Activated CD4-positive, alpha-beta T cell treated with anti-CD3 and anti-CD28 coated beads for 1 hour (primary cell): ENCODE measurements at places on chromosomes 4 and X.

DNA sequence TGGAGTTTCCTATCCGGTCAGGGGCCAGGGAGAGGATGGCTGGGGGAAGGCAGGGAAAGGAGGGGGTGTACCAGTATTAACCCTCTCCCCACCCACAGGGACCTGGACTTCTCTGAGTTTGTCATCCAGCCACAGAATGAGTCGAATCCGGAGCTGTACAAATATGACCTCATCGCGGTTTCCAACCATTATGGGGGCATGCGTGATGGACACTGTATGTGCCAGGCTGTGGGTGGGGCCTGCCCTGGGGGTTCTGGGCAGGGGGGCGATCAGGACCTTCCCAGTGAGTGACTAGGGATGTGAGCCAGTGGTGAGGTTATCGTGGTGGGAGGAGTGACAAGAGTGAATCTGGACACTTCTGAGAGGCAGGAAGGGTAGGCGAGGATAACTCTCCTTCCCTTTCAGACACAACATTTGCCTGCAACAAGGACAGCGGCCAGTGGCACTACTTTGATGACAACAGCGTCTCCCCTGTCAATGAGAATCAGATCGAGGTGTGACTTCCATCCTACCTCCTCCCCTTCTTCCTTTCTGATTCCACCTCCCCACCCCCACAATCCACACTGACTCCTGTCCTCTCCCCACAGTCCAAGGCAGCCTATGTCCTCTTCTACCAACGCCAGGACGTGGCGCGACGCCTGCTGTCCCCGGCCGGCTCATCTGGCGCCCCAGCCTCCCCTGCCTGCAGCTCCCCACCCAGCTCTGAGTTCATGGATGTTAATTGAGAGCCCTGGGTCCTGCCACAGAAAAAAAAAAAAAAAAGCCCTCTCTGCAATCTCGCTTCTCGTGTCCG lies 14.6 kb downstream of the USP11 start:
- DNase-seq, result no peak

DNA sequence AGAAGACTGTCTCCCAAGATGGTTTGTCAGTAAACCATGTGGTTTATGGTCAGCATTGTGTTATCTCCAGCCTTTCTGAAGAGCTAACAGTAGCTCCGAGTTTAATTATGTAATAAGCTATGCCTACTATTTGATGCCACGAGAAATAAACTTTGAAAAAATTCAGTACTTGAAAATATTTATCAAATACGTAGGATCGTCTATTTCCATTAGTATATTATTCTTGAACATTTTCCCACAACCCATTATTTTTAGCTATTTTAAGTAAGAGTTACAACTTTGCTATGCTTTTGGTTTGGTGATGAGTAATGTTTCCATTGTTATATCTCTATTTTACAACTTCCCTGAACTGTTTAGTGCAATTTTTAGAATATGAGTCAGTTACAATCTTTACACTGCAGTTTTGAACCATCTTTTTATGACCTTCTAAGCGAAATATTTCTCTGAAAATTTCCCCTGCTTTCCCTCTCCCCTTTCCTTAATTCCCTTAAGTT lies 44.5 kb upstream of the TRIM2 start:
- DNase-seq, result no peak

DNA sequence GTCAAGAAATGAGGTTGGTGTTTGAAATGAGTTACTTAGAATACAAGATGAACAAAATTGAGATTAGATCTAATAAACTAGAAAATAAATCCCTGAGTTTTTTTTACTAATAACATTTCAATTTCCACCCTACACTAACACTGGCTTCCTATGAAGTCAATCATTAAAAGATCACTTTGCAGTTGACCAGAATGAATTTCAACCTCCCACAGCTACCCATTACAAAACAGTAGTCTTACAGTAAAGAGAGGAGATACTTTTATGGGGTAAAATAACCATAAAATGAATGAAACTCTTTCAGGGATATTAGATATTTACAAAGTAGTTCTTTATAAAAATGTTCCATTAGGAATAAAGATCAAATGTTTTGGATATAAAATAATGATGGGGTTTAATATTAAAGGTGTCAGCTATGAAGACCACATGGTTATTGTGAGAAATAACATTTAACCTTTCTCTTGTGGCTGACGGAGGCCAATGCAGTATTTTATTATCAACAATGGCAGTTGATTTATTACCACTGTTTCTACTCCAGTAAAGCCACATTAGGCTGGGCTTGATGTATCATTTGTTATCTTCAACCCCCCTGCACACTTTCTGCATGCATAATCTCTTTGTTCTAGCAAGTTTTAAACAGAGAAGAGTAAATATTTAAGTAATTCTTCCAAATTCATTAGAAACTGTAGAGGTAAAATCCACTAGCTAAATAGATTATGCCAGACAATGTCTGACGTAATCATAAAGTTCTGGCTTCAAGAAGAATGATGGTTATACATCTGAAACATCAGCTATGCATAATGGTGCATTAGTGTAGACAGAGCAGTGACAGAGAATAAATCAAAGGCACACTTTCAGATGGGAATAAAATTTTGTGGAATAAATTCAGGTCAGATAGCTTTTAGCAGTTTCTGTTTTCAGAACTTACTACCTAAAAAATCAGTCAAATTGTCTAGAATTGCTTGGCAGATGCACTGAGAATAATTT lies 516.6 kb downstream of the PCDH18 start:
- no peak for DNase-seq

GRCh38 chrX:100948557-100948956 lies 19.8 kb upstream of the XKRX start:
- DNase-seq, result no peak

- DNase-seq, result no peak
These were observed 47.5 kb upstream of the GALNT7 start for GRCh38 chr4:173121076-173121561.

DNA sequence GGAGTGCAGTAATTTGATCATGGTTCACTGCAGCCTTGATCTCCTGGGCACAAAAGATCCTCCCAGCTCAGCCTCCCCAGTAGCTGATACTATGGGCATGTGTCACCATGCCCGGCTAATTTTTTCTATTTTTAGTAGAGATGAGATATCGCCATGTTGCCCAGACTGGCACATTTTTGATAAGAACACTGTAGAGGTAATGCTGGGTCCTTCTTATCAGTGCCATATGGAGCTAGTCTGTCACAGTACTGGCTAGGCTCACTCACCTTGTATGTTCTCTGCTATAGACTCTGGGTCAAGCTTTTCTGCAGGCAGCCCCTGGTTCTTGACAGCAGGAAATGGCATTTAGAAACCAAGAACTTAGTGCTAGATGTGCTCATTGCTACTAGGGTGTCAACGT lies 53.9 kb downstream of the BCOR start:
- no peak for DNase-seq

- DNase-seq, result no peak
These were observed 779.5 kb downstream of the TRIML1 start for GRCh38 chr4:188918787-188919186.

GRCh38 chr4:76813070-76813469 lies 84.9 kb downstream of the SOWAHB start:
- no peak for DNase-seq

DNA sequence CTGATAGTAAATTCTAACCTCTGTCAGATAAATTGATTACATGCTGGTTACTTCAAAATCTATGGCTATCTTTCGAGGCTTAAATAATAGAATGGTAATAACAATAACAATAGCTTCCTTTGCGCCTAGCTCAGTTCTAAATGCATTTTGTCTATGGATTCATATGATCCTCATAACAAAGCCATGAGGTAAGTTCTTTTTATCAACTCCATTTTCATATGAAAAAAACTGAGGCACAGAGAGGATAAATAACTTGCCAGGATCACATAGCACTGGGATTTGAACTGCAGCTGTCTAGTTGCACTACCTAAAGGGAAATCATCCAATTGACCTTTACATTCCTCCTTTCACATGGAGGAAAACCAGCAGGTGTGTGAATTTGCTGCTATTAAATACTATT lies 108.6 kb upstream of the ARX start:
- DNase-seq, result no peak

GRCh38 chr4:47391256-47391655 lies 72.2 kb downstream of the COMMD8 start:
- DNase-seq, result no peak

DNA sequence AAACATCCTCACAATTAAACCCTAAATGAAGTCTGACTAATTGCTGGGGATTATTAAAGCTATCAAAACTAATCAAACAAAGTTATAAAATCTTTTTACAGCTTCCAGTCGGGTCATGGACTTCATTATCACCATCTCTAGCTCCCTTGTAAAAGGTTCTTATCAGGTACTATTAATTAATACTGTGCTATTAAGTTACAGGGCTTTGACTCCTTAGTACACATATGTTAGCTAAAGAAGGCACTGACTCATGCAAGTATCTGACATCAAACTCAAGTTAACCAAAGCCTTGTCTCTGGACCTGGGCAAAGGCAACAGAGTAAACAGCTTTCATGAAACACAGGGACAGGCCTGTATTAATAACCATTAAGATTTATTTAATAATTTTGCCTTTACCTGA lies 7.9 kb upstream of the ADH4 start:
- DNase-seq, result no peak

- DNase-seq, result no peak
These were observed 13.6 kb upstream of the CCKAR start for GRCh38 chr4:26503844-26504243.

DNA sequence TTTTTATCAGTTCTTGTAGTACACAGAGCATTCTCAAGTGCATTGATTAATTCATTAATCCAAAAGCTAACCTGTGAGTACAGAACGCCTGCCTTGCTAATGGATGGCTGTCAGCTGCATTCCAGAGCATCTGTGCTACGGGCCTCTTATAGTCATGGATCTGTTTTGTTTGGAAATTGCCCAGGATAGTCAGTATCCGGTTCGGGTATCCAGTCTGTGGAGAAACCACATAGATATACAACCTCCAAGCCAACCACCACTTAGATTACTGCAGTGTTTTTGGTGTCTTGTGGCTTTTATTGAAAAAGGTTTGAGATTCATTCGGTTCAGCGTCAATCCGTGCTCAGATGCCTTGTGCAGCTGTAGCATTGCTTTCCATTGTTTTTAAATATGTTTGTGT lies 4.0 kb downstream of the LAP3 start:
- DNase-seq, result no peak

GRCh38 chr4:1033840-1034551 lies 22.6 kb downstream of the FGFRL1 start:
- no peak for DNase-seq

GRCh38 chr4:105598052-105598451 lies 45.6 kb downstream of the ARHGEF38 start:
- DNase-seq, result no peak

GRCh38 chr4:14110407-14110806 lies 482.9 kb upstream of the BOD1L1 start:
- DNase-seq, result no peak

- no peak for DNase-seq
These were observed 96.0 kb downstream of the DHRSX start for GRCh38 chrX:2404776-2405175.

GRCh38 chrX:73134741-73135140 lies 55.4 kb upstream of the PABPC1L2A start:
- DNase-seq, result no peak

GRCh38 chr4:13860126-13860525 lies 232.6 kb upstream of the BOD1L1 start:
- DNase-seq, result no peak

GRCh38 chr4:103029300-103029699 lies 9.8 kb upstream of the SLC9B1 start:
- DNase-seq, result no peak

DNA sequence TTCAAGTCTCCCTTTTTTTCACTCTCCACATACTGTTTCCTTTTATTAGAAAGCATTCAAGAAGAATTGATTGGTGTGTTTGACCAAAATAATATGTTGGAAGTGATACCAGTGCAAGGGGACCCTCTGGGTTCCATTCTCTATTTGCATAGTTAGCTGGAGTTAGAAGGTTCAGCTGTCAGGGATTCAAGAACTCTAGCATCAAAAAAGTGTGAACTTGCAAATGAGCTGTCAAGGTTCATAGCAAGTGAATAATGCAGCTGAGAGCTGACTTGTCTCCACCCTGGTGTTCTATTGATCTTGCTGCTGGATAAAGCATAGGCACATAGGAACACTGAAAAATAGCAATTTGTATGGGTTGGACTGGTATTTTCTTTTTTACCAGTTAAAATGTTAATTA lies 73.2 kb downstream of the SORBS2 start:
- no peak for DNase-seq

GRCh38 chrX:43504394-43504793 lies 151.7 kb upstream of the MAOA start:
- DNase-seq, result no peak

DNA sequence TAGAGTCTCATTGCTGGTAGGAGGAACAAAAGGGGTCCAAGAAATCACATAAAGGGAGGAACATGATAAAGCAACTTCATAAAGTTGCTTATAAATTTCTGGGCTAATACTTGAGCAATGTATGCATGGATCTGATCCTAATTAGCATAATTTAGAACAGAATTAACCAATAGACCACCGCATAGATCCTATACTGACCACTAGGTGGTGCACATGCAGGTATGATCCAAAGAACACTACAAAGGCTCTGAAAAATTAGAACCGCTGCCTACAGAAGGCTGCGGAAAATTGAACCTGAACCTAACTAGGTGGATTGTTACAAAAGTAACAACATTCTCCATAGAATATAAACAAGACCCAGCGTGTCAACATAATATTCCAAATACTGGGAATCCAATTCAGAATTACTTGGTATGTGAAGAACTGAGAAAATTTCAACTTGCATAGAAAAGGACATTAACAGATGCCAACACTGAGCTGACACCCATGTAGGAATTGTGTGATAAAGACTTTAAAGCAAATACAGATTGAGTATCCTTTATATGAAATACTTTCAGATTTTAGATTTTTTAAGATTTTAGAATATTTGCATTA lies 23.3 kb downstream of the BRCC3 start:
- no peak for DNase-seq
